ENCODE measurements at places on chromosomes 7 and 10.

- no peak for DNase-seq
Measured at GRCh38 chr7:138630059-138630610, 71.0 kb downstream of the SVOPL start.

- DNase-seq, result no peak
Measured at GRCh38 chr10:76906256-76906655, 731.4 kb downstream of the KCNMA1 start.

- DNase-seq, result no peak
Measured at GRCh38 chr10:79081353-79082034, 12.7 kb downstream of the ZMIZ1 start.

DNA sequence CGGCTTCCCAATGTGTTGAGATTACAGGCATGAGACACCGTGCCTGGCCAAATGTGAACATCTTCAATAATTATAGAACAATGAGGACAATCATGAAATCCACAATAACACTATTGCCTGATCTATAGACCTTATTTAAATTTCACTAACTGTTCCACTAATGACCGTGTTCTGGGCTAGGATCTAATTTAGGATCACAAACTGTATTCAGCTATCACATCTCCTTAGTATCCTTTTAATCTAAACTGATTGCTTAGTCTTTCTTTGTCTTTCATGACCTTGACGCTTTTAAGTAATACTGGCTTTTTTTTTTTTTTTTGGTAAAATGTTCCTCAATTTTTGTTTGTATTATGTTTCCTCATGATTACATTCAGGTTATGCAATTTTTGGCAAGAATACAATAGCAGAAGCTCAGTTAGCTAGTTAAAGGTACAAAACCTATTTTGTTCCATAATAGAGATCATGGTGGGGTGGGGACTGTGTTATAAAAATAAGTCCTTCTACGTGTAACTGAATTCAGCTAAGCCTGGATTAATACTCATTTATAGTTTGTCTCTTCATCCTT, 158.4 kb downstream of the AOAH start:
- no peak for DNase-seq

- DNase-seq, result no peak
Measured at GRCh38 chr7:25860275-25861163, 291.5 kb upstream of the NFE2L3 start.

GRCh38 chr7:156963472-156963871, 14.0 kb downstream of the NOM1 start:
- DNase-seq, result no peak

GRCh38 chr7:47378728-47379395, 203.0 kb downstream of the TNS3 start:
- no peak for DNase-seq

GRCh38 chr10:36092116-36092515, 450.0 kb upstream of the FZD8 start:
- no peak for DNase-seq

- DNase-seq, result no peak
Measured at GRCh38 chr7:103637726-103638125, 191.7 kb upstream of the SLC26A5 start.

- DNase-seq, result no peak
Measured at GRCh38 chr7:29815181-29816105, 9.1 kb downstream of the WIPF3 start.

- peak; percentile 50 for DNase-seq
Measured at GRCh38 chr7:44145969-44146911, 5.1 kb upstream of the MYL7 start.

DNA sequence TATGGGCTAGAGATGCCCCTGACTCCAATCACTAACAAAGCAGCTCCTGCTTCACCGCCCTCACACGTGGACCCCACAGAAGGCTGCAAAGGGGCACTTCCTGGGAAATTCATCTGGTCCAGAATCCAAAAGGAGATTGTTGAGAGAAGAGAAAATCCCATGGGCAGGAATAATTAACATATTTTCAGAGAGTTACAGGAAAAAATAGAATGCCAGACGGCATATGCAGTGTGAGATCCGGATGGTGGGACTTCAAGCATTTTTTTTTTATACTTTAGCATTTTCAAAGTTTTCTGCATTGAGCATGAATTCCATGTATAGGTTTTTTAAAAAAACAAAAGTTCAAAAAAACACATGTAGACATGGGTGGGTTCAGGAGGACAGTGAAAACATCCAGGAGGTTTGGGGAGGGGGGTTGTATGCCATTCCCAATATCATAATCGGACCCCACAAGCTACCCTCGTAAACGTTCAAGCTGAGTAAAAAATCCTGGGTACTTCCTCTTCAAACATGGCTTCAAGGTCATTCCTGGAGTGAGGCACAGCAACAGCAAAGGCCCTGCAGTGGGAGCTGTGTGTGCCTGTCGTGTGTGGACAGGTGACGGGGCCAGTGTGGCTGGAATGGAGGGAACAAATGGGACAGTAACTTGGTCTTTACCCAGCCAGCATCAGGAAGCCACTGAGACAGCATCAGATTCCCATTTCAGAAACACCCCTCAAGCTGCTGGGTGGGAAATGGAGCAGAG, 128.1 kb downstream of the SLIT1 start:
- DNase-seq, result no peak

- DNase-seq, result no peak
Measured at GRCh38 chr7:39099146-39099545, 121.4 kb downstream of the POU6F2 start.

- DNase-seq, result no peak
Measured at GRCh38 chr10:21214329-21214728, 311.2 kb downstream of the SKIDA1 start.

- DNase-seq, result no peak
Measured at GRCh38 chr7:25845464-25845863, 306.5 kb upstream of the NFE2L3 start.

GRCh38 chr10:29830531-29831512, 196.1 kb upstream of the SVIL start:
- DNase-seq, result no peak

- DNase-seq, result no peak
Measured at GRCh38 chr7:47254081-47254977, 327.6 kb downstream of the TNS3 start.

- DNase-seq, result no peak
Measured at GRCh38 chr10:88207121-88207546, 343.7 kb downstream of the PTEN start.

Measured in stimulated activated CD4-positive, alpha-beta T cell treated with anti-CD3 and anti-CD28 coated beads, TNF-alpha, amount 100 ng/mL, for 1 hour (primary cell).